ENCODE measurements at places on chromosomes 6 and 20.

DNA sequence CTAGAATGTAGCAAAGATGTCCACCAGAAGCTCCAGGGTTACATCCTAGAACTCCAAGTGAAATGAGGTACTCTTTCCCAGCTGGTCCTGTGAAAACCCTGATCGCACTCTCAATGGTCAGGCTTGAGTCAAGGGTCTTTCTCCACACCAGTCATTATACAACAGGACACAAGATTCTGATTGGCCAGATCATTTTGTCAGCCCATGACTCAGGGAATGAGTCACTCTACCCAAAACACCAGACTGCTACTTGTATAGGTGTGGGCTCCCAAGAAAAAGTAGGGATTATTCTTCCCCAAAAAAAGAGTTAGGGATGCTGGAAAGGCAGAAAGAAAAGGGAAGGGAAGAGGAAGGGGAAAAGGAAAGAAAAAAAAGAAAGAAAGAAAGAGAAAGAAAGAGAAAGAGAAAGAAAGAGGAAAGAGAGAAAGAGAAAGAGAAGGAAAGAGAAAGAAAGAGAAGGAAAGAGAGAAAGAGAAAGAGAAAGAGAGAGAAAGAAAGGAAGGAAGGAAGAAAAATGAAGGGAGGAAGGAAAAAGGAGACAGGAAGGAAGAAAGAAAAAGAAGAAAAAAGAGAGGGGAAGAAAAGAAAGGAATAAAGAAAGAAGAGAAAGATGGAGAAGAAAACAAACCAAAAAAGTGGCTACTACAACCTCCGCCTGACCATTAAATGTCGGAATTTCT, 30.5 kb downstream of the ANKEF1 start:
- no peak for DNase-seq

GRCh38 chr6:55003719-55004430, 157.3 kb downstream of the FAM83B start:
- no peak for DNase-seq

DNA sequence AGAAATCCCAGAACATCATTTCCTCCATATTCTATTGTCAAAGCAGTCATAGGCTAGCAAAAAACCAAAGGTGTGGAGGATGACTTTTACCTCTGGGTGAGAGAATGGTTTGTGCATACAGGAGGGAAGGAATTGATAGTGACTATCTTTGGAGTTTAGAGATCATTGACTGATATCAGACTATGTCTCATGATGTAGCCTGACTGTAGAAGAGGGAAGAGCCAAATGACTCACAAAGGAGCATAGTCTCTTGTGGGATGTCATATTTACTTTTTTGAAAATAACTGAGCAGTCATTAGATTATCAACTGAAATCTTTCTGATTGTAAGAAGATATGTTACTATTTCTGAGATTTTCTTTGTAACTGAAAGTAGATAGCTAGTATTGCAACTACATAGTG, 158.5 kb downstream of the FLRT3 start:
- DNase-seq, result no peak

GRCh38 chr6:148250975-148251685, 91.5 kb upstream of the SASH1 start:
- no peak for DNase-seq

DNA sequence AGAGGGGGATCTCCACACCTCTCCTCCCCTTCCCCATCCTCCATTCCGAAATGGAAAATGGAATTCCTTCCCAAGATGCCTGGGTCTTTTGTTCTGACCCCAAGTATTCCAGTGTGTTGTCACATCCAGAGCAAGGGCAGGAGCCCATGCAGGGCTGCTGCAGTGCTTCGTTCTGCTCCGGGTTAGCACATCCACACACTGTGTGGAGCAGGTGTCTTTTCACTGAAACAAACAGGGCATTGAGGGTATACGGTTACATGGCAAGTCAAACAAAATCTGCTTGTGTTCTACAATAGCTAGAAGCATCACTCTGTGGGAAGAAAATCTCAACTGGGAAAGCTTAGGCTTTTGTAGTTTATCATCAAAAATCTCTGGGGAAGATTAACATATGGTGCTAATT, 56.9 kb downstream of the LYRM2 start:
- no peak for DNase-seq

DNA sequence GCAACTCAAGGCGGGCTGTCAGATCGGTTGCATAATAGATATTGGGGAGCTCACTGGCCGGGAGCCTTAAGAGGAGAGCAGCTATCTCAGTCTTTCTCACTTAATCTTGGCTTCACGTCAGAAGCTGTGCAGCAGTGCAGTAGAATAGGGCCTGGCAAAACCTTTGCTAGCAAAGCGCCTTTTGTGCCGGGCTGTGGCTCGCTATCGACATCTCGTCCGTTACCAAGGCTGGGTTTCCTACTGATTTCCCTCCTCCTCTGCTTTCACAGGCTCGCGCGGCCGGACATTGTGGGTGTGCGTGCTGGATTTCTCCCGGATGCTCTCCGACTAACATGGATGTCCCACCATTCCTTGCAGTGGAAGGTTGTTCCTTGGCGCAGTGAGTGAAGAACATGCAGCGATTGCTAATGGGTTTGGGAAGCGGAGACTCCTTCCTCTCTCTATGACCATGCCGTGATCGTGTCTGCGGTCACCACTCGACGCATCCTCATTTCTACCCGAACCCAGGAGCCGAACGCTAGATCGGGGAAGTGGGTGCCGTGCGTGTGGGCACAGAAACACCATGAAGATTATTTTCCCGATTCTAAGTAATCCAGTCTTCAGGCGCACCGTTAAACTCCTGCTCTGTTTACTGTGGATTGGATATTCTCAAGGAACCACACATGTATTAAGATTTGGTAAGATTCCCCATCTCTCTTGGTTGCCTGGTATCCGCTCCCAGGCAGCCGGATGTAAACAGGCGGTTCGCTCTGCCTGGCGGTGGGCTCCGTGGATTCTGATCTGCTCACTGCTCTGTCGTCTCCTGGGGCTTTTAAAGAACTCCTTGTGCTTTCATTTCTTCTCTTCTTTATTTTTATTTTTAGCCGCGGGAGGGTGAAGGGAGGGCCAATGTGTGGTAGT, 5.5 kb downstream of the GRIK2 start:
- no peak for DNase-seq

GRCh38 chr6:21213492-21213891, 380.1 kb upstream of the SOX4 start:
- no peak for DNase-seq

- DNase-seq, result no peak
Observed at GRCh38 chr6:84718038-84718955, 46.1 kb downstream of the TBX18 start.

GRCh38 chr6:20947977-20948376, 413.7 kb downstream of the CDKAL1 start:
- DNase-seq, result no peak

DNA sequence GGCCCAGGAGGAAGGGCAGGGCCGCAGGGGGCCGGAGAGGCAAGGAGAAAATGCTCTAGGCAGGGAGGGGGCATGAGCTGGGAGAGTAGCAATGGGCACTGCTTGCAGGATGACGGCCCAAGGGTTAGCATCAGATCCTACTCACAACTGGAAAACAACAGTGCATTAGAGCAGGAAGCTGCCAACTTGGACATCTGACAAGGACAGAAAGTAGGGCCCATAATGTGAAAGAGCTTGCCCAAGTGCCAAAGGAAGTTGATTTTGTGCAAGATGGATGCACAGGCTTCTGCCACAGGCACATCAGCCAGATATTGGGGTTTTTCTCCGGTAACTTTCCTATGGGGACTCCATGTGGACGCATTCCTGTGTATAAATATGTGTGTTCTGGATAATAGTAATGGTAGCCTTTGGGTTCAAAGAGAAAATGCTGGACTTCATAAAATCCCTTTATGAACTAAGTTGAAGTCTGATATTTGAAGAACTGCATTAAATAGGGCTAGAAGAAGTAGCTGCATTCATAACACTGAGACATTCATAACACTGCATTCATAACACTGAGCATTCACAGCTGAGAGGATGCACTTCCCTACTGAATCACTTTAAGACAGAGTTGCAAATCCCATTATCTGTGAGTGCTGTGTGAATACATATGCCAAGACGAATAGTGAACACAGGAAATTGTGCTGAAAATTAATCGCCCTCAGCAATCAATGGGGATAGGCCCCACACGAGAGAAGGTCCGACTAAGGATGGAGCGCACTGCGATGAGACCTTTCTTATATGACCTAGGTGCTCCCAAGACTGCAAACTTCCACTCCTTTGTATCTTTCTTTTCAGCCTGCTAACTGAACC, 235.6 kb upstream of the PRDM1 start:
- no peak for DNase-seq

- no peak for DNase-seq
Observed at GRCh38 chr6:169328112-169328801, 74.6 kb upstream of the THBS2 start.

- no peak for DNase-seq
Observed at GRCh38 chr6:33933101-33933500, 129.3 kb upstream of the MLN start.

DNA sequence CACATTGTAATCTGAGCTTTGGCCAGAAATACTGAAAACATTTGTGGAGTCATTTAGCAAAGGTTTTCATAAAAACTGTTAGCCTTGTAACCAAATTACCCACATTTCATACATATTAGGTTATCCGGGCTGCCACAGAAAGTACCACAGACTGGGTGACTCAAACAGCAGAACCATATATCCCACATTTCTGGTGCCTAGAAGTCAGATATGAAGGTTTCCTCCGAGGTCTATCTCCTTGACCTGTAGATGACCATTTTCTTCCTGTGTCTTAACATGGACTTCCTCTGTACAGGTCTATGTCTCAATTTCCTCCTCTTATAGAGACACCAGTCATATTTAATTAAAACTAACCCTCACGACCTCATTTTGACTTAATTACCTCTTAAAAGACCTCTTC, 49.5 kb upstream of the SMIM28 start:
- DNase-seq, result no peak

GRCh38 chr20:1900321-1900801, 5.2 kb downstream of the SIRPA start:
- DNase-seq, result no peak

DNA sequence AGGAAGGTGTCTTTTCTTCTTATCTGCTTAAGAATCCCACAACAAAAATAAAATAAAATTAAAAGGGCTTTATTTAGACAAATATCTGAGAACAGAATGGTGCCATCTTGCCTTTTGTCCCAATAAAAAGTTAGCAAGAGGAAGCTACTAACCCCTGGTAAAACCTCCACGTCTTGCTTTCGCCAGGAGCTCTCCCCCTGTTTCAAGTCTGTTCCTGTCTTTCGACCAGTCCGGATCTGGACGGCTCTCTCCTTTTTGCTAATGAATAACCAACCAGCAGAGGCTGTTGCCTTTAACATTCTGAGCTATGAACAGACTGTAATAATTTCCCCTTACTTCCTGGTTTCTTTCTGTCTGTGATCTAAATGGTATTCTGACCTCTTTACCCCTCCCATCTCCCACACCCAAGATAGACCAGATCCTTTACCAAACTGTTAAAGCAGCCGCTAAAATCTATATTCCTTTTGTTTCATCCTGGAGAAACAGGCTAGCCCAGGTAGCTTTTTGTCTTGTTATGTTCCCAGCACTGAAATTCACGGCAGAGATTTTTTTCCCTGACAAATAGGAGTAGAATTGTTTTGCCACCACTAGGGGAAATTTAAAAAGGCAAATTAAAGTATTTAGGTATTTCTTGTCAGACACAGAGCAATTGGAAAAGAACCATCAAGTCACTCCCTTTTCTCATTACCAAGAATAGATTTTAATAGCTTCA, at the start of gene FRK:
FRK (minus strand) TSS at position 320 of the 712 bp plus-strand sequence. CDS start 580 bp downstream, outside the sequence.
- DNase-seq, result no peak

DNA sequence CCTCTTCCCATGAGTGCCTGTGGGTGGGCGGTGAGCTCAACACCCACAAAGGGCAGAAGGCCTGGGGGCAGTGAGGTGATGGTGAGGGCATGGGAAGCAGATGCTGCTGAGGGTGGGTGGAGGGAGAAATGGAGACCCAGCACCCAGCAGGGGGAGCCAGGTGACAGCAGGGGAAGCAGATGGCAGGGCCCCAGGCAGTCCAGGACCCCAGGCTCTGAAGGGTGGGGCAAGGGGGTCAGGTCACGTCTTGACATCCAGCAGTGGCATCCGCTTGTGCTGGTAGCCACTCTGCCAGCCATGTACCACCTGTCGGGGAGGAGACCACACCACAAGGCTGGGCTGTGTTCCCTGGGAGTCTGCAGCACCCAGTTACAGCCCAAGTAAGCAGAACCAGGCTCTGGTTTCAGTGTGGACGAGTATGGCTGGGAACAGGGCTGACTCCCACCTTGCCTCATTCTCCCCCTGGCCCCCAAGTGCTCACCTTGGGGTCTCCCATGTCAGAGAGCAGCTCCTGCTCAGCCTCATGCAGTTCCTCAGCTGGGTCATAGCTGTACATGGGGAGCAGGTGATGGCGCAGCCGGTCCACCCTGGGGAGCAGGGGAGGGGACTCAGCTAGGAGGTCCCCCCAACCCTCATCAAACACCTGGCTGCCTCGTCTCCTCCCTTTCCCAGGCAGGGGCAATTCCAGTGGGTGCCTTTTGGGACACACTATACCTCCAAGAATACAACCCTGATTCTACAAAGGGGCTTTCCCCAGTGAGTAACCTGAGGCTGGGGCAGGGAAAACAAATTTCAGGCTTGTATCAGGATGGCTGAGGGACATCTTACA, 2.0 kb downstream of the SMIM29 start:
- DNase-seq, result peak; percentile 46

DNA sequence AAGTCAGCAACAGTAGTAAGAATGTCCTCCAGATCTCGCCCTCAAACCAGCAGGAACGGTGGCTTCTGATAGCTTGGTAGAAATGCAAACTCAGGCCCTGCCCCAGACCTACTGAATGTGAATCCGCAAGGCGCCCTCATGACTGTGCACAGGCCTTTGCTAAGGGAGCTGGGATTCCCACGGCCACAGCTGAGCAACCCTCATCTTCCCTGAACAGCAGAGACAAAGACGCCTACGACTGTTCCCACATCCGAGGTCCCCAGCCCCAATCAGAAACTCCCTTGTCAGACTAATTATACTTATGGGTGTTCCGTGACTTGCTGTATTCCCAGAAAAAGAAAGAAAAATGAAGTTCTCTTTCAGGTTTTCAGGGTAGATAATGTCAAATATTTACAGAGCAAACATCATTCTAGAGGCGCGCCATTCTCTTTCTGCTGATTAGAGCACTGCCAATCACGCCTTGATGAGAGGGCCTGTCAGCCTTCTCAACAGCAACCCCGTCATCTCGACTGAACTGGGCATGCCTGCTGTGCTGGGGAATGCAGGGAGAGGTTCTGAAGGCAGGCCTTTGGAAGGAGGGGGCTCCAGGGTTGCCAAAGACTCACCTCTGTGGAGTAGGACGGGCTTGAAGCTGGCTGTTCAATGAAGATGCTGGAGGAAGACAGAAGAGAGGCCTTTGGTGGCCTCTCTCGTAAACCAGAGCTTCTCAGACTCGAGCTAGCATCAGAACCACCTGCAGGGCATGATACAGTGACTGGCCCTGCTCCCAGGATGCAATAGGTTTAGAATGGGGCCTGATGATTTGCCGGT, 79.9 kb downstream of the ZNF217 start:
- no peak for DNase-seq

Data from stimulated activated CD4-positive, alpha-beta T cell treated with anti-CD3 and anti-CD28 coated beads, Interleukin-1b, Interleukin-23, amount 100 ng/mL, for 48 hours (primary cell).